Activated naive CD4-positive, alpha-beta T cell treated with anti-CD3 and anti-CD28 coated beads, Interleukin-2, amount 50 U/mL, for 72 hours (primary cell): ENCODE measurements at places on chromosomes 3 and 15.

GRCh38 chr3:169268286-169268776 lies 395.2 kb downstream of the MECOM start:
- no peak for DNase-seq

GRCh38 chr3:186626254-186626847 lies 13.5 kb downstream of the AHSG start:
- no peak for DNase-seq

GRCh38 chr3:139619484-139619883 lies 58.3 kb downstream of the NMNAT3 start:
- no peak for DNase-seq

DNA sequence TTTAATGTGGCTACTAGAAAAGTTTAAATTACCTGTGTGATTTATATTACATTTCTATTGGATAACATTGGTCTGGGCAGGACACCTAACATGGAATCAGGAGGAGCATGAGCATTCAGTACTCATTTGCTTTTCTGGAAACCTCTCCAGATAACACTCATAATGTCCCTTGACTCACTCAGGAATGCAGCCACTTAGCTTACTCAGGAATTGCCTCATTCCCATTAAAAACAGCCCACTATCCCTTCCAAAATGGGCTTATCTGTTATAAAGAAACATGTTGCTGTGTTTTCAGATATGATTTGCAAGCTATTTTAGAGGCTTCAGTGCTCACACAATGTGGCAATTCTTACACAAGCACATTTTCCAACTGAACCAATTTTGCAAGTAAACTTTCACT lies 17.1 kb downstream of the GBE1 start:
- DNase-seq, result no peak

DNA sequence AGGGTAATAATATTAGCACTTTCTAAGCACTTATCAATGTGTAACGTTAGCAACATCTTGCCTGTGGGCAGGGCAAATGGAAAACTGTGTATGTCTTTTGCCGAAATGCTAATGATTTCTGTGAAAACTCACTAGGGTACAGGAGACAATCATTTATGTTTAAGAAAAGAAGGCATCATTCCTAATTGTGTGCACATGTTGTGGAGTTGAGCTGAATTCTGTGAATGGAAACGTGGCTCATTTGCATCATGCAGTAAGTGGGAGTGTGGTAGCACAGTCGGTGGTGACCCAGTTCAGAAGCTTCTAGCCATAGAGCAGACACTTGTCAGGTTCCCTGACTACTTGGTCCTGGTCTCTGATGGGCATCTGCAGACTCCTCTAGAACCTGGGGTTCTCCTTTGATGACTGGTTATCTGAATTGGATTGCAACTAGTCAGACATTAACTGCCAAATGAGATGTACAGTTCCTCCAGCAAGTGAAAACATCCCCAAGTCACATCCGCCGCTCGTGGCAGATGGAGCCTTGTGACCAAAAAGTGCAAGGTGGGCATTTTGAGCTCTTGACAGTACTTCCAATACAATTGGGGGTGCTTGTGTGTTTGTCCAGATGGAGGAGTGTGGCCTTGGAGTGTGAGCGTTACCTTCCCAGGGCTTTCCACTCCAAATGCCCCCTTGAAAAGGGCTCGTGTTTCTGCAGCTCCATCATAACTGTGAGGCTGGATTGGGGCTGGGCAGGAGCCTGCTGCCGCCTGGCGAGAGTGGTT lies 21.5 kb downstream of the MRPS25 start:
- DNase-seq, result no peak

DNA sequence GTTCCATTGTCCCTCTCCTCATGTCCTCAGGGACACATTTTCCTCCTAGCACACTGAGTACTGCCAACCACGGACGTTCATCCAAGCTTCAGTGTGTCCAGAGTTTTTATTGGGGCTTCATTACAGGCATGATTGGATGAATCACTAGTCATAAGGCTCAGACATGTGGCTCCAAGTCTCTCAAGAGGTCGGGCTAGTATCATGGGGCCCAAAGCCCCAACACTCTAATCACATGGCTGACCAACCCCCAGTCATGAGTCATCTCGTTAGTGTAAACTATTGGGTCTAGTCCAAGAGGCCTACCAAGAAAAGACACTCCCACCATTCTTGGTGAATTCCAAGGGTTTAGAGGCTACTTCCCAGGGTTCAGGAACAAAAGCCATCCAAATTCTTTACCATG lies 4.4 kb downstream of the TERC start:
- DNase-seq, result no peak

- no peak for DNase-seq
These were observed 98.8 kb upstream of the PLXND1 start for GRCh38 chr3:129705274-129705673.
